ENCODE measurements at places on chromosomes 2 and 18.

- DNase-seq: peak; percentile 72
Measured at GRCh38 chr2:163348857-163349380, 386.9 kb downstream of the FIGN start.

DNA sequence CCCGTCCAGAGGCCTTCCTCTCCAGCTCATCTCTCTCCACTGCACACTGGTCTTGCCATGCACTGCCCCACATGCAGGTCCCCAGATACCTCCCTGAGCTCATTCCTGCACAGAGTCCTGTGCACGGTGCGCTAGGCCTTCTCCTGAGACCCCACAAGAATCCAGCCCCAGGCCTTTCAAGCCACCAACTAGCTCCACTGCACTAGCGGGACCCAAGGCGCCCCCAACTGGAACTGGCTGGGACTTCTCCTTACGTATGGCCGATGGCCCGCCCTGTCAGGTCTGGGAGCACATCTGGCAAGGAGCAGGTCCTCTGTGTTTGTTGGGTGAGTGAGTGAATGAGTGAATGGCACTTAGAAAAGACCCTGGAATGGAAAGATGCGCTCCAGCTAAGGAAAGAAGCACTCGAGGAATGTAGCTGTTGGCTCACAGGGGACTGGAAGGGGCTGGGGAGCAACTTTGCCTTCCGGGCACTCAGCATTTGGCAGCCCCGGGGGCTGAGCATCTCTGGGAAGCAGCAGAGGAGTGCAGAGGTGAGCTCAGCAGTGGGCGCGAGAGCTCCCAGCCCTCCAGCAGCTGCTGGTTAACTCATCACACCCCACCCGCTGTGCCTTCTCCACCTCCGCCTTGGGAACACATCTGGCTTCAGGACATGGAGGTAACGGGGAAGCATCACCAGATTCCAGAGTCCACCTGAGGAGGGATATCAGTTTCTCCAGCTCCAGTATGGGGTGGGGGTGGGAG, 223.1 kb downstream of the GLI2 start:
- no peak for DNase-seq

GRCh38 chr2:121992700-121993099, 237.2 kb downstream of the TSN start:
- no peak for DNase-seq

- DNase-seq: no peak
Measured at GRCh38 chr2:119338826-119339561, 27.6 kb downstream of the C2orf76 start.

- DNase-seq: no peak
Measured at GRCh38 chr2:74199871-74200305, 1.5 kb downstream of the MTHFD2 start.

GRCh38 chr2:67323209-67323991, 73.7 kb upstream of the ETAA1 start:
- DNase-seq: no peak

GRCh38 chr2:72494392-72494791, 331.4 kb downstream of the EXOC6B start:
- no peak for DNase-seq

- DNase-seq: no peak
Measured at GRCh38 chr18:48804856-48805610, 145.7 kb downstream of the SMAD7 start.

DNA sequence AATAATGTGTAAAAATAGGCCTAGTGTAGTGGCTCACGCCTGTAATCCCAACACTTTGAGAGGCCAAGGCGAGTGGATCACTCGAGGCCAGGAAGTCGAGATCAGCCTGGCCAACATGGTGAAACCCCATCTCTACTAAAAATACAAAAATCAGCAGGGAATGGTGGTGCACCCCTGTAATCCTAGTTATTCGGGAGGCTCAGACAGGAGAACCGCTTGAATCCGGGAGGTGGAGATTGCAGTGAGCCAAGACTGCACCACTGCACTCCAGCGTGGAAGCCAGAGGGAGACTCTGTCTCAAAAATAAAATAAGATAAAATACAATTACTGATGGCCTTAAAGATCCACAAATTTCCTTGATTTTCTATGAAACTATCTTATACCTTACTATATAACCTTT, 3.8 kb downstream of the ATF2 start:
- no peak for DNase-seq

DNA sequence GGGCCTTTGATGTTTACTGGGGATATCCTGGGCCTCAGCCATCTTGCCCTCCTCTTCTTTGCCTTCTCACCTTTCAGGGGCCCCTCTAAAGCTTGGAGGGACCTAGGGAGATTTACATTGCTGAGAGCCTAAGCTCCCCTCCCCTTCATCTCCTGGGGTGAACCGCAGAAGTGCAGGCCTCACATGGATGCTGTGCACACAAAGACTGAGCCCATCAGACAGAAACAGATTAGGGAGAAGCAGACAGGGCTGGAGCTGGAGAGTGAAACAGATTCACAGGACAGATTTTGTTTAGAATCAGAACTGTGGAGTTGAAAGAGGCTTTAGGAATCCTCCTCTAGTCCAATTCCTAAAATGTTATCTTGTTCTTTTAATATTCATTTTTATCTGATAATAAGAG, 3.4 kb upstream of the CDK5R2 start:
- DNase-seq: no peak

GRCh38 chr2:238989484-238989883, 141.6 kb downstream of the TWIST2 start:
- DNase-seq: no peak

GRCh38 chr18:42925036-42925435, 190.4 kb downstream of the RIT2 start:
- peak; percentile 6 for DNase-seq

DNA sequence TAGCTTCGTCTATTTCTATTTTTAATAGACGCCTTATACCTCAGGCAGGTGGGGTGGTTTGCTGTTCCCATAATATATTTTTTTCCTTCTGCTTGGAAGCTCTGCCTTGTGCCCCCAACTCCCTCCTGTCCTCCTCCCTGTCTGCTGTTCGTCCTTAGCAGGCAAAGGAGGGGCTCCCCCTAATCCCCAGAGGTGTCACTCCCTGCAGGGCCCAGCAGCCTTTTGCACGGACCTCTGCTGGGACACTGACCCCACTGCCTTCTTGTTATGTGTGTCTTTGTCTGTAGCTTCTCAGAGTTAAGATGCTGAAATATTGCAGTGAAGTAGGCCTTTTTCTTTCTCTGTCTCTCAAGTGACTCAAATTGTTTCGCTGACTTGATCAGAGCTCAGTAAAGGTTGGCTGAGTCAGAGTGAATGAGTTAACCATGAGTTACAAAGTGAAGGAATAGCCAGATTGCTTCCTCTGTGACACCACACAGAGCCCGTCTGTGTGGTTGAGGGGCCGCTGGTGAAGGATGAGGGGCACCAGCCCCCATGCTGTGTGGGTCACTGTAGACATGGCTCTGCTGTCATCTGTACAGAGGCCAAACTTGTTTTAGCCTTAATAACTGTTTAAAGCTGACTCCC, 47.7 kb downstream of the PRKCE start:
- DNase-seq: peak; percentile 87

GRCh38 chr18:6835345-6835744, 105.8 kb downstream of the ARHGAP28 start:
- DNase-seq: no peak

DNA sequence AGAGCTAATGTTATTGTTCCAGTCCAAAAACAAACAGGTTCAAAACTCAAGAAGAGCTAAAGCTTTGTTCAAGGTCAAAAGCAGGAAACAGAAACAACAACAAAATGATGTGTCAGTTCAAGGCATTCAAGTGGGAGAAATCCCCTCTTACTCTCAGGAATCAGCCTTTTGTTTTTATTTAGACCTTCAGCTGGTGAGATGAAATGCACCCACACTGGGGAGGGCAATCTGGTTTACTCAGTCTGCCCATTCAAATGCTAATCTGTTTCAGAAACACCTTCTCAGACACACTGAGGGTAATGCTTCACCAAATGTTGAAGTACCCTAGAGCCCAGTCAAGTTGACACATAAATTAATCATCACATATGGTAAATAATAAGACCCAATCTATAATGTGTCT, 150.6 kb downstream of the TMX3 start:
- DNase-seq: no peak

DNA sequence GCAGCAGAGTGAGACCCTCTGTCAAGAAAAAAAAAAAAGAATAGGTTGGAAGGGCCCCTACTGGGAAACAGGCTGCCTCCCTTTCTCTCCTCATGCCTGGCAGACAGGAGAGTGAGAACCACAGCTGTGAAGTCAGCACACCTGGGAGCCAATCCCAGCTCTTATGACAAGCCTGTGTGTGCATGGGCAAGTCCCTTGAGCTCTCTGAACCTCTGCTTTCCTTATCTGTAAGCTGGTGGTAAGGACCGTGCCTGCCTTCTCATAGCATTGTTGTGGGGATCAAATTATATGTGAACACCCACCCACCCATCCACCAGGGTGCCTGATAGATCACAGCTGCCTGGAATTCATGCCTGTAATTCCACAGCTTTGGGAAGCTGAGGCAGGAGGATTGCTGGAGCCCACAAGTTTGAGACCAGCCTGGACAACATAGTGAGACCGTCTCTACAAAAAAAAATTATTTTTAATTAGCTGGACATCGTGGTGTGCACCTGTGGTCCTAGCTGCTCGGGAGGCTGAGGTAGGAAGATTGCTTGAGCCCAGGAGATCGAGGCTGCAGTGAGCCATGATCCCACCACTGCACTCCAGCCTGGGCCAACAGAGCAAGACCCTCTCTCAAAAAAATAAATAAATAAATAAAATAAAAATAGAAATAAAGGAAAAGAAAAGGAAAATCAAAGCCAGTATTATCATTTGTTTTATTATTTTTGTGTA, 66.9 kb upstream of the MCFD2 start:
- DNase-seq: no peak

GRCh38 chr2:176291809-176292283, 22.6 kb downstream of the MTX2 start:
- DNase-seq: no peak

DNA sequence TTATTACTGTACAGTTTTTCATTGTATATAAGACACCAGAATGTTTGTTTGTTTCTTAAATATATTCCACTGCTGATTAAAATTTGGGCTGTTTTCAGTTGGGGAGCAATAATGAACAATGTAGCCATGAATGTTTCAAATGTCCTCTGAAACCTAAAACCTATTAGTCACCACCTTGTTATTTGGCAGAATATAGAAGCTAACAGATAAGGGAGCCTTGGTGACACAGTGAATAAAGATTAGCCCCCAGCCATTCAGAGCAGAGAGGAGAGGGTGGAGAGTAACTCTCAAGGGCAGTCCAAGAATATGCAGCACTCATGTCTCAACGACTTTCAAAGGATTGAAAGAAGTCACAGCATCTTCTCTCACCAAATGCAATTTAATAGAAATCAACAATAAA, 43.1 kb upstream of the ATP8B1 start:
- peak; percentile 83 for DNase-seq

GRCh38 chr18:10441472-10441871, 13.0 kb upstream of the APCDD1 start:
- DNase-seq: no peak

GRCh38 chr2:113233593-113234550, 44.8 kb downstream of the PAX8 start:
- DNase-seq: peak; percentile 24

- DNase-seq: no peak
Measured at GRCh38 chr2:64284751-64285150, 140.5 kb upstream of the PELI1 start.

DNA sequence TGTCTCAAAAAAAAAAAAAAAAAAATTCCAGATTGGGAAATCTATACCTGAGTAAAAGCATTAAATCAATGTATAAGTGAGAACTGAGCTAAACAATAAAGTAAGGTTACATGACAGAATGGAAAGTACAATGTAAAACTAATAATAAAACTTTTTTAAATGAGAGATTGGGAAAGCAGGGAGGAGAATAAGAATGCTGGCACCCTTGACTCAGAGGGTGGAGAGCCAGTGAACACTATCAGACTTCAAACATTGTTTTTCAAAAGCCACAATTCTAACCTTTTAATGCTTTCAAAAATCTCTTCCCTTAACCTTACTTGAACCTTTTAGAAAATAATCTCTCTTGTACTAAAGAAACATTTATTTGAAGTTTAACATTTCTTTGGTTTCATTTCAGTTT, 63.5 kb downstream of the TBC1D8 start:
- DNase-seq: no peak

DNA sequence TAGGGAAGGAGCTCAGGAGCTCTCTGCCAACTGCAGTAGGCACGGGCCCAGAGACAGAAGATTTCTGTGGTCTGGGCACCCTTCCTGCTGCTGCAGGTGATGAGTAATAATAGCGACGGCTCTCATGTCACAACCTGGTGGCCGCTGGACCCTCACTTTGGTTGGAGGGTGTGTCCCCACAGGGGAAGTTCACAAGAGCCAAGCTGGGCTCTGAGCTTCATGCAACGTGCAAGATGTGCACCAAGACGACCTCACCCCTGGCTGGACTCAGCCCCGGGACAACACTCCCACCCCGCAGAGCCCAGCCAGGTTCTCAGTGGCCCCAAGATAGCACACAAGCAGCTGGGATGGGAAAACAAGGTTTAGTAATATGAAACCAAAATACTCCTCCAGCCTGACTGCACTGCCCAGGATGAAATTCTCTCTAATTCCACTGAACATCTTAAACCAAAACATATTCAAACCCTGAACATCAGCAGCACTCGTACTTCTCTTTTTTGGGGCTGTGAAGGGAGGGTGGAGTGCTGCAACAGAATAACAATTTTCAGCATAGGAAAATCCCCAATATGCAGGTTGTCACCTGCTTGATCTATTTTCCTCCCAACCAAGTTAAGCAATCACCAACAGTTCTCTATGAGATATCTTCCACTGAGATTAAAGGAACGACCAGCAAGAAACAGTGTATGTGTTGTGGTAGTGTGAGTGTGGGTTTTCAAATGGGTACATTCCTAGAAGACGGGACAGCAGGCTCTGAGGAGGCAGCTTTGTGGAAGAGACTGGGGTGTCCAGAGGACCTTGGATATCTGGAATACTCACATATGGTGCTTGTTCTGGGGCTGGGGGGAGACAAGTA, 26.5 kb downstream of the BCL2 start:
- DNase-seq: no peak

DNA sequence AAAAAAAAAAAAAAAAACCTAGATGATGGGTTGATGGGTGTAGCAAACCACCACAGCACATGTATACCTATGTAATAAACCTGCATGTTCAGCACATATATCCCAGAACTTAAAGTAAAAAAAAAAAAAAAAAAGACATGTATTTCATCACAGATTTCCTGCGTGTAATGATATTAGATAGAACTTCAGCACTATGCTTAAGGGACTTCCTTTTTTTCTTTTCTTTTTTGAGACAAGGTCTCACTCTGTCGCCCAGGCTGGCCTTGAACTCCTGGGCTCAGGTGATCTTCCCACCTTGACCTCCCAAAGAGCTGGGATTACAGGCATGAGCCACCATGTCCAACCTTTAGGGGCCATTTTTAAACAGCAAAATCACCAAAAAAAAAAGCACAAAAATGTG, 42.0 kb downstream of the NEURL3 start:
- no peak for DNase-seq

GRCh38 chr2:126655500-126656430, at the start of gene GYPC:
GYPC (plus strand) TSS chr2:126656158; CDS start chr2:126656264, 106 bp downstream.
- peak; percentile 56 for DNase-seq

DNA sequence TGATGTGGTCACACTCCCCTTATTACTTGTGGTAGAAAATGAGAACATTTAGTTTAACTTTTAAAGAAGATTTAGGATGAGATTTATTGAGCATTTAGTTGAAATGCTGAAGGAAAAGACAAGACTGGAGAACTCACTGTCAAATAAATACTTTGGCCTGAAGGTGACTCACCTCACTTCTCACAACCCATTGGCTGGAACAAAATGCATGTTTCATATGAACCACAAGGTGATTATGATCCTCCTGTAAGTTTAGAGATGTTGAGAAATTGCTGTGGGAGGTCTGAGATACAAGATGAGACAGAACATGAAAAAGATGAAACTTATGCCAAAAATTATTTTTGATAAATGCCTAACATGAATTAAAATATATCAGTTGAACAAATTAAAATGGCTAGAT, 1004.5 kb downstream of the SOCS6 start:
- no peak for DNase-seq

- no peak for DNase-seq
Measured at GRCh38 chr2:237472909-237473877, 13.9 kb upstream of the MLPH start.
